ENCODE measurements at places on chromosomes 2 and 18.

DNA sequence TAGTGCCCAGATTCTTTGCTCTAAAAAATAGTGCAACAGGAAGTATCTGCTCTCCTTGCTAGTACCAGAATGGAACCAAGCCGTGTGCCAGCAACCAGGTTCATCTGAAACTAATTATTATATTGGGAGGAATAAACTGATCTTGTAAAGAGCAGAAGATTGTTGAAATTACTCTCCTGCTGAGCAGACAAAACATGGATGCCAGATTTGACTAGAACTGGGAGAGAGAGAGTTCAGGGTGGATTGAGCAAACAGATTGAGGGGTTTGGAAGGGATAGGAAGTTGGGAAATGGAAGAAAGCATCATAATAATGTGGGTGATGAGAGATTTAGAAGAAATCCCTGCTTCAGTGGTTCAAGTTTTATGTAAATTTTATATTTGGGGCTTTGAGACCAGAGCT is 160.1 kb upstream of the RASGRP3 start:
- DNase-seq, result no peak

DNA sequence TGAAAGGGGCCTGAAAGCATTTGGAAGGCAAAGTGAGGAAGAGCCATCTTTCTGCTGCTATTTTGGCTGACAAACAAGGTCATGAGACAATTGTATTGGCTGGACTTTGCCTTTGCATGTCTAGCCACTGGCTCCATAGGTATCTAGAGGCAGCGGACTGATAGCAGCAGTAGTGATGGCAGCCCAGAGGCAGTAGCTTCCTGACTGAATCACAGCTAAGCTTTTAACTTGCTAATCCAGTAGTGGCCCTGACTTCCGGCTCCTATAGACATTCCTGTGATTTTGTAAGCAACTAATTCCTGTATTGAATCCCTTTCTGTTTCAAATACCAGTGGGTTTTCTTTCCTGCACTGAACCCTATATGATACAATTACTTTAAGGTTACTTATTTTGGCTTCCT is 69.8 kb upstream of the PDE1A start:
- DNase-seq, result no peak

DNA sequence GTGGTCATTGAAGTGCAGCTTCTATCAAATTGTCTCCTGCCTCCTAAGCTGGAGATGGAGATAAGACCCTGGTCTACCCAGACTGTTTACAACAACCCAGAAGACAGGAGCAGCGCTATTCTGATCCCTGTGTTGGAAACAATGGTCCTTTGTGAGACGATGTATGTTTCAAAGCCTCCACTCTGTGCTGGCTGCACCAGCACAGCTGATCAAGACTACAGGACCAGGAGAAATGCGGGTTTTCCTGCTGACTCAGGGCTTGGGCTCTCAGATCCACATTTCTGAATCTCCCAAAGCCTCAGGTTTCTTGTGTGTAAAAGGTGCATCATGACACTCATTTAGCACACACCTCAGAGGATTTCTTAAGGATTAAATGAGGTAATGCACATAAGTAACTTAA is 92.0 kb downstream of the POU3F3 start:
- DNase-seq, result no peak

DNA sequence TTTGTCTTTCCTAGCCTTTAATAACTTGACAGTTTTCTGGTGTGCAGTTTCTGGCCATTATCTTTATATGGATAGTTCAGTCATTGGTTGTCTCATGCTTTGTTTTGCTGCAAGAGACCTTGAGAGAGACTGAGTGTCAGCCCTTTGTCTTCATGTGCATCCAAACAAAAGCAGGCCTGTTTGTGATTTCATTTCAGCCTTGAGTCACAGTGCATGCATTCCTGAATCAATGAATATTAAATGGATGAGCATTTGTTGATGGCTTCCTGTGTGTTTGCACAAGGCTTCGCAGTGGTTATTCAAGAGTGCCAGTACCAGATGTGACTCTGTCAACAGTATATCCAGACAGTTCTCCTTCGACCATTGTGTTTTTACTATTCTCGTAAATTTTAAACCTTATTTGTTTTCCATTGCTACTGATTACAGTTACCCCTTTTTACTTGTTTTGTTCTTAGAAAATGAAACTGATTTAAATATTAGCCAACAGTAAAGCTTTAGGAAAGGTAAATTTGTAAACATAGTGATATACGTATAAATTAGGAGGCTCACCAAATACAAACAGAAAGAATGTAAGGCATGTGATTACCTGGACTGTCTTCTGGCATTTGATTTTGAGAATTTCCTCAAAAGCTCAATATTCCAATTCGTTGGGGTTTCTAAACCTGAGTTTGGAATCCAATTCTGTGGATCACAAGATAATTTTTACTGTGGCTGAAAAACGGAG is 319.8 kb downstream of the CTNNA2 start:
- no peak for DNase-seq

DNA sequence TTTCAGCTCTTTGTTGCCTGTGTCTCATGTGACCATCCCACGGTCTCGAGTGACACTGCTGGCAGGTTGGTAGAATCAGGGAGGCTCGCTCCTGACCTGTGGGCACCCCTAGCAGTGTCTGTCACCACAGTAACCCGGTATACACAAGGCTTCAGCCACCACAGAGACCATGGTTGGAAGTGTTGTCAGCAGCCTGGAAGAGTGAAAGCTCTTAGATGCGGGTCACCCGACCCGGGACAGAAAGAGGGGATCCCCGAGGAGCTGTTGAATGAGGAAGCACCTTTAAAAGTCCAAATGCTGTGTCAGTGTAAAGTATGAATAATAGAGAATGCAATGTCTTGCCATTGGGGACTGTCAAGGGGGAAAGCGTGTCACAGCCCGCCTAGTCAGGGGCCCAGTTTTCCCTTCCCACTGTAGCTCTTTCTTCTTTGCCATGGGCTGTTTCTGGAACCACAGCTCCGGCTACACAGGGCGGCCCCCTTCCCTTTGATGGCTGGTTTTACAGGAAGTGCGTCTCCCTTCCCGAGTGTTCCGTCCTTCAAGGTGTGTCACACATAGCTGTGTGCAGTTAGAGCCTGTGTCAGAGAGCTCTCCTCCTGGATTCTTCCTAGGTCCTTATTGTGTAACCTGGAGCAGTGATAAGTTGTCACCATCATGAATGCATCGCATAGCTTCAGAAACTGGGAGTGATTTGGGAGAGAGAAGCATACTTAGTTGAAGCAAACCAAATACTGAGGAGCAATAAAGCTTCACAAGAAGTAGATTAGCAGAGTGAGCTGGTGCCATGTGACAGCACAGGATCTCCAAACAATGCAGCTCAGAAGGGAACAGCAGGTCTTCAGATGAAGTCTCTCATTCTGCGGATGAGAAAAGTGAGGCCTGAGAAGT is 81.4 kb downstream of the MTCL1 start:
- DNase-seq, result no peak

DNA sequence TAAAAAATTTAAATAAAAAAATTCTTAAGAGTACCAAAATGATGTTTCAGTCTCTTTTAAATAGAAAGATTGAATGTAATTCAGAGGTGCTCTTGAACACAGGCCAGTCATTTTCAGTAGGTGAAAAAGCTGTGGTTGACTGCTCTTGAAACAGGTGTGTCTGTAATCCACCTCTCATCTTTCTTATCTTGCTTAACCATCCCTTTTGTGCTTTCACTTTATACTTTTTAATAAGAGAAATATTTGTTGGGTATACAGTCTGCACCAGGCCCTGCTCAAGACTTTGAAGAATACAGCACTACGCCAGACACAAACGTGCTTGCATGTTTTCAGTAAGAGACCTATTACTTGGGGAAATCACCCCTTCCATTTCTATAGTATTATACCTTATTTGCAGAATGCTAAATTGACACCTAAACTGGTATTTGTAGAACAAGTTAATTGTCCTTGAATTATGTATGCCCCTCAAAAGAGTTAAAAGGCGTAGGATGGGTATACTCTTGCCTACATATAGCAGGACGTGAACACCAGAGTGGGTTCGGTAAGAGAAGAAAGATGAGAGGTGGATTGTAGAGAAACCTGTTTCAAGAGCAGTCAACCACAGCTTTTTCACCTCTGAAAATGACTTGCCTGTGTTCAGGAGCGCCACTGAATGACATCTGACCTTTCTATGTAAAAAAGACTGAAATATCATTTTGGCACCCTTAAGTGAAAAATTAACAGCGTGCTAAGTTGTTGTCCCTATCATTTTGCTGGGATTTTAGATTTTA is 4.0 kb upstream of the RTN4 start:
- DNase-seq, result no peak

- no peak for DNase-seq
These were observed 411.0 kb downstream of the TMEM182 start for GRCh38 chr2:103172821-103173220.

DNA sequence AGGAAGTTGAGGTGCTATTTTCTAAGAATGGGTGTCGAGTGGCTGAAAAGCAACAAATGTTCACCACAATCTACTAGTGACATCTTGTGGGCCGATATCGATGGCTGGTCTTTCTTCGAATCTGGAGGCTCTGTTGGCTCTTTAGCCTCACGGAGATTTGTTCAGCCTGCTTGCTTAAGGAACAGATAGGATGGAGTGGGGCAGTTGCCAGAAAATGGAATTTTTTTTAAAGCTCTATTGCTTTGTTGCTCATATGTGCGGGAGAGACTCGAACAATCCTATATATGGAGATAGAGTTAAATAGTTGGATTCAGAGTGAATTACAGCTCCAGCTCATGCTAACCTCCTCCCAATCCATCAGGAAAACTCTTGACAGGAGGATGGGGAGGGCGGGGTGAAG is 70.9 kb upstream of the LYPD6B start:
- no peak for DNase-seq

- no peak for DNase-seq
These were observed 7.6 kb upstream of the ADAM23 start for GRCh38 chr2:206435742-206436141.

- DNase-seq, result no peak
These were observed 9.1 kb downstream of the LOXL3 start for GRCh38 chr2:74544634-74545033.

GRCh38 chr2:158191076-158191895 is 89.6 kb downstream of the UPP2 start:
- no peak for DNase-seq

- DNase-seq, result no peak
These were observed 12.5 kb downstream of the NMS start for GRCh38 chr2:100482741-100483140.

DNA sequence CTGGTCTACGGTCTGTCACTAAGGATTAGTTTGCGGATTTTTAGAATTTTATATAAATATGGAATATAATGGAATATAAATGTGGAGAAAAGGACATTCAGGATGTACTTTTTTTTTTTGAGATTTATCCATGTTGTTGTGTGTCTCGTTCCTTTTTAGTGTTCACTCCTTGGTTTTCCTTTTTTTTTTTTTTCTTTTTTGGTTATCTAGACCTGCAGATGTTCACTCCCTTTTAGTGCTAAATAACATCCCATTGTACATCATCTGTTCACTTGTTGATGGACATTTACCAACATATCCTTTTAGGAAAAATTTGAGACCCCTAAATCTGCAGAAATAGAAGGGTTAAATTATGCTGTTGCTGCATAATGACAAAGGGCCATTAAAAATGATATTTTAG is 25.5 kb upstream of the RPL37A start:
- DNase-seq, result no peak

- DNase-seq, result no peak
These were observed 61.7 kb downstream of the CTIF start for GRCh38 chr18:48600456-48601090.

DNA sequence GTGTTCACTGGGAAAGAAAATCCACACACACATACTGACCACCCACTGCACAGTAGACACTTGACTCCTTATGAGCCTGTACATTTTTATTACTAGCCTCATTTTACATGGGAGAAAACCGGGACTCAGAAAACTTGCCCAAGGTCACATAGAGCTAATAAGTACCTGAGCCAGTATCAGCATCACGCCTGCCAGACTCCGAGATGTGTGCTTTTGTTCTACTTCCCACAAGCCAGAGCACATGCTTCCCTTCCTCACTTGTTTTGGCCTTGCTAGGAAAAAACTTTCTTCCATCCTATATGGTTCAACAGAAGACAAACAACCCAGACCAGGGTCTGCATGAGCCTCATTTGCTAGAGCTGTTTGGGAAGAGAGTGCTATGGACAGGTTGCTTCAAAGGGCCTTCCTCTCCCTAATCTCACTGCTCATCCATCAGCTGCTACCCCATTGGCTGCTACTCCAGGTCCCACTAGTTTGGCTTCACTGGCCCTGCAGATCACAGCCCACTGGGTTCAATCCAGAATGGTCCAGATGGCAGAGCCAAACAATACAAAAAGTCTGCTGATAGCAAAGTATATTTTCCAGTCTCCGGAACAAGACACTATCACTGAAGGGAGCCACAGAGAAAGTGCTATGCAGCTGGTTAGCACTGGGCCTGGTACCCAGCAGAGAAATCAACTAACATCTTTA is 63.9 kb downstream of the STK39 start:
- DNase-seq, result no peak

GRCh38 chr2:22209545-22209944 is 1085.8 kb downstream of the TDRD15 start:
- DNase-seq, result no peak

GRCh38 chr2:85939131-85939530 is 50.3 kb upstream of the ST3GAL5 start:
- DNase-seq, result no peak

- DNase-seq, result no peak
These were observed 11.8 kb downstream of the TTLL4 start for GRCh38 chr2:218722419-218722818.

- no peak for DNase-seq
These were observed 50.9 kb downstream of the TFCP2L1 start for GRCh38 chr2:121234144-121234543.

- DNase-seq, result no peak
These were observed 42.9 kb downstream of the TMEM37 start for GRCh38 chr2:119474371-119475224.

GRCh38 chr2:69464575-69464974 is 27.3 kb upstream of the NFU1 start:
- no peak for DNase-seq

GRCh38 chr2:170454471-170455372 is 260.4 kb upstream of the SP5 start:
- DNase-seq, result no peak

- no peak for DNase-seq
These were observed 21.4 kb upstream of the LTBP1 start for GRCh38 chr2:32925283-32925815.

- DNase-seq, result no peak
These were observed 8.2 kb downstream of the FBXO15 start for GRCh38 chr18:74139411-74139810.

GRCh38 chr2:223010641-223011040 is 41.3 kb upstream of the KCNE4 start:
- DNase-seq, result no peak

DNA sequence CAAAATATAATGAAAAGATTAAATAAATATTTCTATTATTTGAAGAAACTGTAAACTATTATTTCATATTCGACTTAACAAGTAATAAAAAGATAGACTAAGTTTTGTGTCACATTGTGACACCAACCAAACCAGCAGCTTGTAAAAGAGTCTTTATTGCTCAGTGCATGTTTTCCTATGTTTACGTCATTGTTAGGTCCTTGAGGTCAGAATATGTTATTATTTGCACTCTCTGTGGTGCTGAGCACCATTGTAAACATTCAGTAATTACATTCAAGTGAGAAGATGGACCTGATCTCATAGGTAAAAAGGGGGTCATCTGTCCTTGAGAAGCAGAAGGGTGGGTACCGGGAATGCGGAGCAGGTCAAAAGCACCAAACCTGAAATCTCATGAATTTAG is 1999.1 kb upstream of the CELF4 start:
- no peak for DNase-seq
